ENCODE measurements at places on chromosomes 6 and 20.

DNA sequence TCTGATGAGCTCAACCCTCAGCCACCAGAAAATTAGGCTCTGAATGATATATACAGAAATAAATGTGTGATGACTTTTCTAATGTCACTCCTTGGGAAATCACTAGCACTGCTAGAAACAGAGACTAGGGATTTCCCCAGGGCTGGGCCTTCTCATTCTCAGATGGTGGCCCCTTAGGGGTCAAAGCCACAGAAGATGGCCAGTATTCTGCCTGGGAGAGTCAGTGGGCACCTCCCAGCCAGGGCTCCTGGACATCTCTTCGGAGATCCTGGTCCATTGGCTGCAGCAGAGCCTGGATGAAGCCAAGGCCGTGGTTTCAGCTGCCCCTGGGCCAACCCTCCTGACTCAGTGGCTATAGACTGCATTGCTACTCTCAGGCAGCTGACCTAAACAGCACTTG, 276.9 kb upstream of the SUPT3H start:
- no peak for DNase-seq

DNA sequence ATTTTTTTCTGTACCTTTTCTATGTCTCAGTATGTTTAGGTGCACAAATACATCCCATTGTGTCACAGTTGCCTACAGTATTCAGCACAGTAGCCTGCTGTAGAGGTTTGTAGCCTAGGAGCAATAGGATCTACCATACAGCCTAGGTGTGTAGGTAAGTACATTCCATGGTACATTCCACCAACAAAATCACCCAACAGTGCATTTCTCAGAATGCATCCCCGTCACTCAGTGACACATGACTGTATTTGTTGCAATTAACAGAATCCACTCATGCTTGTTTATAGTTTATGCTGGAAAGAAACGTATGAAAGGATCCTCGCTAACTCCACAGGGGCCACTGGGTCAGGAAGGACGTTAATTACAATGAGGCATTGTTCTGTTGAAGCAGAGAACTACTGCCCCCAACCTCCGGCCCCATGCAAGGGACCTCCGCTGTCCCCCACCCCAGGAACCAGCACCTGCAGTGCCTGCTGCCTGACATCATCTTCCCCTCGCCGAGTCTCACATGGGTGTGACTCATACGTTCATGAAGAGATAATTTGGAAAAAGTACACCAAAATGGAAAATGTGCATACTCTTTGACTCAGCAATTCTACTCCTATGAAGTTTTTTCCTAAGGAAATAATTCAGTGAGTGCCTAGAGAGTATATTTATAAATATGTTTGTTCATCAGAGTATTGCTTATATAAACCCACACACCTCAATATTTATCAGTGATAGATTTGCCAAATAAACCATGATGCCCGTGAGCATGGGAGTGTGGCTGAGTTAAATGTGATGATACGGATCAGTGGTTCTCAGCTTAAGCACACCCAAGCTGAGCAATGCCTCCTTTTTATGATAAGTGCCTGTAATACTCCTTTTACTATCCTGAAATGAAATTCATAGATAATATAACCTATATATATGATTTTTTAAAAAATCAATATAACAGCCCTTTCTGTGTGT, 156.4 kb upstream of the ECI2 start:
- no peak for DNase-seq

DNA sequence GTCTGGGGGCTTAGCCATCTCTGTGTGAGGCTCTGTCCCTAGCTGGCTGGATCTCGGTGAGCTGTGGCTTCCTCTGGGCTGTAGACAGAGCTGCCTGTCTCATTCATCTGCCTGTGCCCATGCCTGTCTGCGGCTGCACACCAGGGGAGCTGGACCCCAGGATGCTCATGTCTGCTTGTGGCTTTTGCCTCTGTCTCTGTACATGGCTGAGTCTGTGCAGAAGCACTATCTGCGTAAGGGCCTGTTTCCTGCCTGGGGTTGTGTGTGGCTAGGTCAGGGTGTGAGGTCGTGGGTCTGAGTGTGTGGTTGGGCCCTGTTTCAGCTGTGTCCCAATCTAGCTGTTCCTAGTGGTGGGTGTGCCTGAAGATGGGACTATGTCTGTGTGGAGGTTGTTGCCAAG, 68.2 kb downstream of the CDH22 start:
- no peak for DNase-seq

DNA sequence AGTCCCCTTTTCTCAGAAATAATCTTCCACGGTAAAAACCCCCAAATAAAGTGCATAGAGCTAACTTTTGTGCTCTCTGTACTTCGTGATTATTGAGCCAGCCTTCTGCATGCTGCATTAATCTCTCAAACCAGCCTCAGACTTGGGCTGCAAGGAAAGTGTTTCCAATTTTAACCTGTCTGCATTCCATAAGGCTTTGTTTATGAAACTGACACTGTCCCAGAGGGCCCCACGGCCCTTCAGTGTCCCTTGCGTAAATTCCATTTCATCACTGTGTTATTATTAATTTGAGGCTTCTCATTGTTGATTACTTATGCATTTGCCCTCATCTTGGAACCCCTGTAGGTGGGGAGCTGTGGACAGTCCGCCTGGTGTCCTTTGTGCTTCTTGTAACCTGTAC, 15.6 kb upstream of the SNRPB2 start:
- DNase-seq, result no peak

GRCh38 chr6:111925296-111925695, 52.0 kb upstream of the FYN start:
- no peak for DNase-seq

DNA sequence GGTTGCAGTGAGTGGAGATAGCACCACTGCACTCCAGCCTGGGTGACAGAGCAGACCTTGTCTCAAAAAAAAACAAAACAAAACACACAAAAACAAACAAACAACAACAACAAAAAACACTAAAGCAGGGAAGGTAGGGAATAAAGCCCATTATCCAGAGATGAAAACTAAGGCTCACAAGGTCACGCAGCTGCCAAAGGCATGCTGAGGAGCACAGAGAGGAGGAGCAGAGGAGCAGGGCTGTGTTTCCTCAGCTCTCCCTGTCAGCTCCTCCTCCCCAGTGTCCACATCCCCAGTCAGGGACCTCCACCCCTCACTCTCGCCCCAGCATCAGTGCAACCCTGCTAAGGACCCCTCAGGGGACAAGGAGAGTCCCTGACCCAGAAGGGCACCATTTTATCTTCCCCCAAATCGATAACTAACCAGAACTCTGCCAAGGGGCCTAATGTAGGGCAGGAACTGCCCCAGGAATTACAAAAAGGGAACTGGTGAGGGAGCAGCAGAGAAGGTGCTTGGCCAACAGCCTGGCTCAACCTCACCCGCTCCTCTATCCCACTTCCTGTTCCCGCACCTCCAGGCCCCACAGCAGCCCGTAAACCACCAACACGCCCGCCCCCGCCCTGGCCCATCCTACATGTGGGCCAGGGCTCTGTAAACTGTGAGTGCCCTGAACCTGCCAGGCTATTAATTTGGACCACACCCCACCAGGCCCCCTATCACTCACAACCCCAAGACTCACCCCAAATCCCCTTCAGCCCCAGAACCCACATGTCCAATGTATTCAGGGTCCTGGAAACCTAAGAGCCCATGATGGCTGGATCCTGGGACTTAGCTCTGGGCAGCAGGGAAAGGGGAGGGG, 9.0 kb downstream of the TEAD3 start:
- DNase-seq, result no peak

- DNase-seq, result no peak
Observed at GRCh38 chr20:54153847-54154246, 19.9 kb downstream of the CYP24A1 start.

DNA sequence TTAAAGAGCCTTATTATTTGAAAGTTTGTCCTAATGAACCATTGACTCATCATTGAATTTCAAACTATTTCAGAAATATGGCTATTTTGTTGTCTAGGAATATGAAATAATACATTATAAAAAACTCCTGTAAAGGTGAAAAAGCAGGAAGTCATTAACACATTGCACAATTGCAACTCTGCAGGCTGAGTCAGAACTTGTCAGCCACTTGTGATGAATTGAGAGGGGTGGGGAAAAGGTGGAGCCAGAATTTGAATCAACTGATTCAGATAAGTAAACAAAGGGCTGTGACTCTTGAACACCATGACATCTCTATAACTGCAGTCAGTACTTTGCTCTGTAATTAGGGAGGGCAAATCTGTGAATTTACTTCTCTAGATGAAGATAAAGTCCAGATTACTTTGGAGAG, 6.0 kb downstream of the C6orf141 start:
- DNase-seq, result peak; percentile 81

GRCh38 chr6:65182681-65183080, 524.3 kb downstream of the EYS start:
- no peak for DNase-seq

- peak; percentile 85 for DNase-seq
Observed at GRCh38 chr6:162058281-162058875, 669.2 kb downstream of the PRKN start.

GRCh38 chr6:46684771-46685170, 2.9 kb upstream of the TDRD6 start:
- no peak for DNase-seq

DNA sequence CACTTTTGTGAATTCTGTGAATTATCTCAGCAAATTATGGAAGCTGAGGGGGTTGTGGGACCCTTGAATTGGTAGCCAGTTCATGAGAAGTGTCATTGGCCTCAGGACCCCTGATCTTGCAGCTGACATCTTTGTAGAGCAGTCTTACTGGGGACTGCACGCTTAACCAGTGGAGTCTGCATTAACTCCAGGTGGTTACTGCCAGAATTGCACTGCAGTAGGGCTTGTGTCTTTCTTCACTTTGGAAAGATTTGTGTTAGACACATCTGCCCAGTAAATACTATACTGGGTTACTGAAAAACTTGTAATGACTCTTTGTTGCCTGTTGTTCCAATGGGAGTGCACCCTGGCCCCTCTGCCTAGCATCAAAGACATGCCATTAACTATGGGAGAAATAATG, 21.2 kb upstream of the CDKN1A start:
- no peak for DNase-seq

GRCh38 chr6:163001330-163001729, 273.6 kb downstream of the PACRG start:
- DNase-seq, result no peak

DNA sequence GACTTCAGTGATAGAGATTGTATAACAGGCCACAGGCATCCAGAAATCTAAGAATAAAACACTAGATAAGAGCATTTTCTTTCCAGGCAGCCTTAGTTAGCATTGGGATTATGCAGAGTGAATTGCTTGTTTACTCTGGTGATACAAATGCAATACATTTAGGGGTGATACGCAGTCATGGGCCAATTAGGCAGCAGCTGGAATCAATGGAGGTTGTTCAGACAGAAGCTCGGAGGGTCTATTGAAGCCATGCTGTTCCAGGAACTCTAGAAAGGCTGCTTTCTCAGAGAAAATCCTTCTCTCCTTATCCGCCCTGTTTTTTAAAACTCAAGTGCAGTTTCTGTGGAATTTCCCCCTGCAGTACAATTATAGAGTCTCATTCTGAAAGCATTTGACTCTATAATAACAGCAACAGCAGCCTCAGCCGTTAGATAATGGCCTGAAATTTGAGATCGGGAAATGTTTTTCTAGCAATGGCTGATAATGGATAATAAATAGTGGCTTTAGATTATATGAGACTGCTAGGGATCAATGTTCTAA, 364.3 kb upstream of the HS3ST5 start:
- DNase-seq, result no peak

GRCh38 chr6:29982097-29982496, 39.8 kb downstream of the HLA-A start:
- DNase-seq, result no peak

- DNase-seq, result no peak
Observed at GRCh38 chr20:33871362-33871761, 60.2 kb downstream of the CHMP4B start.

DNA sequence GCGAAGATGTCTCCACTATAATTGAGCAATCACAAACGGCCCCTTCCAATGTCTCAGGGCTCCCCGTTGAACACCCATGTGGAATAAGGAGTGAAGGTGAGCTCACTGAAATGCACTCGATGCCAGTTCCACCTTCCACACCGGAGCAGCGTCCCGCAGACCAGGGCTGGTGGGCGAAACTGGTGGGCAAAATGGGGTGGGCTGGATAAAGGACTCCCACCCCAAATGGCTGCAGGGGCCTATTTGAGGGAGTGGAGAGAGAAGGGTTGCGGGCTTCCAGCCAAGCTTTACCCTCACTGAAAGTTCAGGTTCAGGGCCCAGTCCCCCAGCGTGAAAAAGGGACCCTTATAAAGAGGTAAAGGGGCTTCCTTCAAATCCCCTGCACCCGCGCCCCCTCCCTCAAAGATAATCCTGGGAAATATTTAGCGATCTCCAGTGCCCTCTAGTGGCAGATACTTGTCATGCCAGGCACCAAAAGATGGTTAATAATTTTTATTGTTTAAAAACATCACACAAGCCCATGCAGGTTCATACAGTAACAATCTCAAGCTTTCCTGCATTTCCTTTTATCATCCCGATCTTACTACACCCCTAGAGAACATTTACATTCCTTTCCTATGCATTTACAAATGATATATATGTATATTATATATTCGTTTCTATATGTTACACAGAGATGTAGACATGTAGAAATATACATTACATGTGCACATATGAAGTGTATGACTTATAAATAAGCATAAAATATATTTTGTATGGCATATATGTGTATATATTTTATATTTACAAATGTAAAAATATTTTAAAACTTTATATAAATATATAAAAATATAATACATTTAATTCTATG, 58.2 kb upstream of the NKX2-2 start:
- DNase-seq, result no peak

GRCh38 chr20:56411759-56412472, at the start of gene CASS4:
TSS of gene CASS4 (plus strand) at chr20:56412260. CDS start at chr20:56412459, 199 bp downstream.
- DNase-seq, result peak; percentile 28

GRCh38 chr6:25482996-25483395, 169.0 kb upstream of the SCGN start:
- DNase-seq, result no peak

GRCh38 chr20:50649590-50649989, 41.8 kb downstream of the RIPOR3 start:
- no peak for DNase-seq

- DNase-seq, result no peak
Observed at GRCh38 chr6:138229663-138230179, 11.4 kb upstream of the PBOV1 start.

GRCh38 chr20:37333848-37334318, 12.1 kb upstream of the SRC start:
- DNase-seq, result no peak

DNA sequence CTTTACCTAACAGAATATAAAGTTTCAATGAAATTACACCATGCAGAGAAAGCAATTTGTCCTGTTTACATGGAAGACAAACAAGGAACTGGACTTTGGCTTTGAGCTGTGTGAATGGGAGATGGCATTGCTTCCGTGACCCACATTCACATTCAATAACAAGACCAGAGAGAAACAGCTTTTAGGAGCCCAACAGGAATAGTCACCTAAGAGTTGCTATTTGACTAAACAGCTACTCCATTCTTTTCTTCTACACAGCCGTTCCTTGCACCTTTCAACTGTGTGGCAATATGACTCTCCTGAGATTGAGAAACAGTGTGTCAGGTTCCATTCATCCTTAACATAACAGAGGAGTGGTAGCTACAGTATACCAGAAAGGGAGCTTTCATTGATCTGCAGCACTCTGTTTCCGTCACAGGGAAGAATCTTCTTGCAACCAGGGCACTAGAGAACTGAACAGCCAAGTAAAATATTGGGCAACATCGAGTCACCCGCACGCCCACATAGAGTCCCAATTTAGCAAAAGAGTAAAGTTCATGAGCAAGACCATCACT, 355.1 kb downstream of the HAO1 start:
- DNase-seq, result peak; percentile 48
